Fibroblast of villous mesenchyme (primary cell): ENCODE measurements at places on chromosomes 13 and 19. TPM values are rescaled to one million over a fixed set of nuclear protein-coding genes. Genes with fewer than 3 reads are reported as not detected.

- no peak for DNase-seq
These were observed 3.3 kb downstream of the KHSRP start for GRCh38 chr19:6421075-6422014.

The FBXO17 gene
- 19.9 and 29.0 TPM in 2 replicates for total RNA-seq

The CNFN gene
- 0.32 TPM in 1 of 2 replicates, not detected in the other for total RNA-seq

DNA sequence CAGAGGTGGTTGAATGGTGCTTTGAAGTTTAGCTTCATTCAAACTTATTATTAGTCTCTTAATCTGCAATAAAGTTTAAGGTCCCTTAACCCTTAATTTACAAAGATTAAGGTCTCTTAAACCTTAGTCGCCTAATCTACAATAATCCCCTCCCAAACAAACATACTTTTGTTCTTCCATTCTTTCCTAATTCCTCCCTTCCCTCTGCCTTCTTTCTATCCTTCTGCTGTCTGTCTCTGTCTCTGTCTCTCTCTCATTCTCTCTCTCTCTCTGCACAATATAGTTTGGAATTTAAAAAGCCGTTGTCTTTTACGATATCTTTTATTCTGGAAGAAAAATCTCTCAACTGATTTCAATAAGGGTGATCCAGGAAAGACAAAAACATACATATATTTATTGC lies 1096.8 kb upstream of the ATXN8OS start:
- no peak for DNase-seq

The WDR88 gene
- total RNA-seq = not detected in 2 replicates

DNA sequence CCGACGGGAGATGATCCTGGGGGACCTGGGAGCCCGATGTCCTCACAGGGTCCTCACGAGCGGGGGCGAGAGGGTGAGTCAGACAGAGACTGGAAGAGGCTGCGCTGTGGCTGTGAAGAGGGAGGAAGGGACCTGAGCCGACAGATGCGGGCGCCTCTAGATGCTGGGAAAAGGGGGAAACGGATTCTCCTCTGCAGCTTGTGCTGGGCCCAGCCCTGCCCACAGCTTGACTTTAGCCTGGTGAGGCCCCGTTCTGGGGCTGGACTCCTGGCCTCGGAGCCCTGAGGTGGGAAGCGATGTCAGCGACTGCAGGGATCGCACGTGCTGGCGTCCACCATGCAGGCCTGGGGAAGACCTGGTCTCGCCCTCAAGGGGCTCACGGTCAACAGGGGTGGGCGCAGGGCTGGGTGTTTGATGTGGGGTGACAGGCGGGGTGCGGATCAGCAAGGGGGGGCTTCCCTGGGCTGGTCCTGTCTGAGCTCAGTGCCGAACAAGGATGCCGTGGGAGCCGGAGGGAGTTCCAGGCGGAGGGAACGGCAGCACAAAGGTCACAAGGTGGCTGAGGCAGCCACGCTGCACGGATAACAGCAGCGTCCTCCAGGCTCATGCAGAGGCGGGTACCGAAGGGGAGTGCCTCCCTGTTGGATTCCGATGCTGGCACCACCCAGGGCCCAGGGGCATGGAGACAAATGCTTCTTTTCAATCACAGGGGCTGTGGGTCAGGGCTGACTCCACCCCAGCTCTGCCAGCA lies 31.8 kb downstream of the PIP5K1C start:
- DNase-seq = peak; percentile 57

DNA sequence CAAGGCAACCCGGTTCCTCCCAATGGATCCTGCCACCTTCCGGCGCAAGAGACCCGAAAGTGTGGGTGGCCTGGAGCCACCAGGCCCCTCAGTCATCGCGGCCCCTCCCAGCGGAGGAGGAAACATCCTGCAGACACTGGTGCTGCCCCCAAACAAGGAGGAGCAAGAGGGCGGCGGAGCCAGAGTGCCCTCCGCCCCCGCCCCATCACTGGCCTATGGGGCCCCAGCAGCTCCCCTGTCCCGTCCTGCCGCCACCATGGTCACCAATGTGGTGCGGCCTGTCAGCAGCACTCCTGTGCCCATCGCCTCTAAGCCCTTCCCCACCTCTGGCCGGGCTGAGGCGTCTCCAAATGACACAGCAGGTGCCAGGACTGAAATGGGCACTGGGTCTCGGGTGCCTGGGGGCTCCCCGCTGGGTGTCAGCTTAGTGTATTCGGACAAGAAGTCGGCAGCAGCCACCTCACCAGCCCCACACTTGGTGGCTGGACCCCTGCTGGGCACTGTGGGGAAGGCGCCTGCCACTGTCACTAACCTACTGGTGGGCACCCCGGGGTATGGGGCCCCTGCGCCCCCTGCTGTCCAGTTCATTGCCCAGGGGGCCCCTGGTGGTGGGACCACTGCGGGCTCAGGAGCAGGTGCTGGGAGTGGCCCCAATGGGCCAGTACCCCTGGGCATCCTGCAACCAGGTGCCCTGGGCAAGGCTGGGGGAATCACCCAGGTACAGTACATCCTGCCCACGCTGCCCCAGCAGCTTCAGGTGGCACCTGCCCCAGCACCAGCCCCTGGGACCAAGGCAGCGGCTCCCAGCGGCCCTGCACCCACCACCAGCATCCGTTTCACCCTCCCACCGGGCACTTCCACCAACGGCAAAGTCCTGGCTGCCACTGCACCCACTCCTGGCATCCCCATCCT lies 11.2 kb upstream of the PRR19 start:
- no peak for DNase-seq

GRCh38 chr19:46542428-46543230 lies 47.0 kb upstream of the PNMA8B start:
- DNase-seq = peak; percentile 91

The ATP1A3 gene
- not detected in 2 replicates for total RNA-seq

The ATP4B gene
- total RNA-seq = not detected in 2 replicates

- no peak for DNase-seq
These were observed 294.0 kb upstream of the DACH1 start for GRCh38 chr13:72160977-72161376.

- no peak for DNase-seq
These were observed 3.3 kb downstream of the AMER2 start for GRCh38 chr13:25168790-25169189.

GRCh38 chr13:21413013-21413412 lies 46.1 kb downstream of the ZDHHC20 start:
- no peak for DNase-seq

GRCh38 chr19:49151267-49152118 lies 3.7 kb downstream of the HRC start:
- no peak for DNase-seq

DNA sequence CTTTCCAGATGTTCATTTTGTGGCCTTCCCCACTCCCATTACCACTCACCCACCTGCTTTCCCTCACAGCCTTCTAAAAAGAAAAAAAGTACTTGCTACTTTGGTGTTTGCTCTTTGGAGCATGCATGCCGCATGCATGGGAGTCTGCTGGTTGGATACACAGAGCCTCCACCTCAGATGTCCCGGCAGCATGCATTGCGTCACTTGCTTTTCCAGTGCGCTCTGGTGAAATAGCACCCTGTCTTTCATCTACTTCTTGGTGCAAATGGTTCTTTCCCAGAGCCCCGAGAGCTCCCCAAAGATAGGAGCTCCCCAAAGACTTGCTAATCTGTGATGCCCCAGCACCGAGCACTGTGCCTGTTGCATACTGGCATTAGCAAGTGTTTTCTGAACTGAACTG lies 333.2 kb upstream of the ZNF507 start:
- DNase-seq = no peak

GRCh38 chr19:35133826-35134225 lies 1.0 kb downstream of the LGI4 start:
- no peak for DNase-seq

- DNase-seq = no peak
These were observed 17.8 kb downstream of the ERCC5 start for GRCh38 chr13:102863590-102863989.

DNA sequence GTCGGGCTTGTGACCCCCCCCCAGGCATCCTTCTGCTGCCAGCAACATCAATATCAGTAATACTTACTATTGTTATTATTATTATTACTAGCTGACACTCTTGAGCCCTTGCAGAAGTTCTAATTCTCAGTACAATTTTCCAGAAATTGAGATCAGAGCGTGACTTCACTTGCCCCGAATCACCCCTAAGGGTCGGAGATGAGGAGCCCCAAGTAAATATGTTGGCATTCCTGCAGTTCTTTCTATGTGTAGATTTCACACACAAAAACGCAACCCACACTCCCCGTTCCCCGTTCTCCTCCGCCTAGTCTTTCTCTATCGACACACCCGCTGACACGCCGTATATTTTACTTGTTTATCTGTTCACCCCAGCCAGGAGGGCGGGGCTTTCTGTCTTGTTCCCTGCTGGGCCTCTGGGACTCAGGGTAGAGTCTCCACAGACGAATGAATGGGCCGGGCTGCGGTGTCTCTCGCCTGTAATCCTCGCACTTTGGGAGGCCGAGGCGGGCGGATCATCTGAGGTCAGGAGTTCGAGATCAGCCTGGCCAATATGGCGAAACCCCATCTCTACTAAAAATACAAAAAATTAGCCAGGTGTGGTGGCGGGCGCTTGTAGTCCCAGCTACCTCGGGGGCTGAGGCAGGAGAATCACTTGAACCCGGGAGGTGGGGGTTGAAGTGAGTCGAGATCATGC lies 14.7 kb downstream of the TLE5 start:
- peak; percentile 93 for DNase-seq

GRCh38 chr13:112903606-112904195 lies 65.3 kb upstream of the MCF2L start:
- no peak for DNase-seq

DNA sequence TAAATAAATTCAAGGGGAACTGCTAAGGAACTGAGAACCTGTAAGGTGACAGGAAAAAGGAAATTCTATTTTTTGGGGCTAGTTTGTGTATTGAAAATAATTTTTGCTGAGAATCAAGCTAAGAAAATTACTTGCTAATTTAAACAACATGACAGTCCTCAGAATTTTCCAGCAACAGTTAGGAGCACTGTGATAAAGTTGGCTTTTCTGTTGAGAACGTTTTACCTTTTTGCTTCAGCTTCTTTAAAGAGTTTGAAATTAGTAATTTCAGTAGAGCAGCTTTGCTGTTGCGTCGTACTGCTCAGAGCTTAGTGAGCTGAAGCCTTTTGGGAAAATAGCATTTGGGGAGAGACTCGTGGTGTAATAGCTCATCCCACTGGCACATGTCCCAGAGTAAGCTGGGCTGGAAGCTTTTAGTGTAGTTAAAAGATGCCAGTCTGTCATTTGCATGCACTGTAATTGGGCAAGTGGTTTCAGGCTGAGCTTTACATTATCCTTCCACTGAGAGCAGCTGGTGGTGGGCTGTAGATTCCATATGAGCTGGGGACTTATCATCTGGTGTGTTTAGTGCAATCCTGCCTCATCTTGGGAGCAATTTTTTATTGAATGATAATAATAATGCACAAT lies 69.8 kb downstream of the LRCH1 start:
- peak; percentile 92 for DNase-seq

The ZNF235 gene
- total RNA-seq = 4.8 and 8.2 TPM in 2 replicates

The ADGRE3 gene
- total RNA-seq = not detected in 2 replicates

- no peak for DNase-seq
These were observed 1017.4 kb downstream of the EFNB2 start for GRCh38 chr13:105518086-105518485.

DNA sequence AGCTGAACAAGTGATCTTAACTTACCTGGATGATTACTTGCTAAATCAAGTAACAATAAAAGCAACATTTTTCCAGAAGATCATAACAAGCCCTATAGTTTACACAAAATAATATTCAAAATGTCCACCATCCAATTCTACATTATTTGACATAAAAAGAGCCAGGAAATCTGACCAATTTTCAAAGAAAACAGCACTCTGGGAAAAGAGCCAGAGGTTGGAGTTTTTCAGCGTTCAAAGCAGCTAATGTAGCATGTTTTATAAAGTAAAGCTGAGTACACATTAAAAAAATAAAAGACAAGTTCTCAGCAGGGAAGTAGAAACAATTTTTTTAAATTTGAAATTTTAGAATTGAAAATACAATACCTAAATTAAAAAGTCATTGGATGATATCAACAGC lies 62.6 kb downstream of the UFM1 start:
- no peak for DNase-seq

- peak; percentile 44 for DNase-seq
These were observed 15.5 kb upstream of the ZNF888 start for GRCh38 chr19:52938761-52939160.

DNA sequence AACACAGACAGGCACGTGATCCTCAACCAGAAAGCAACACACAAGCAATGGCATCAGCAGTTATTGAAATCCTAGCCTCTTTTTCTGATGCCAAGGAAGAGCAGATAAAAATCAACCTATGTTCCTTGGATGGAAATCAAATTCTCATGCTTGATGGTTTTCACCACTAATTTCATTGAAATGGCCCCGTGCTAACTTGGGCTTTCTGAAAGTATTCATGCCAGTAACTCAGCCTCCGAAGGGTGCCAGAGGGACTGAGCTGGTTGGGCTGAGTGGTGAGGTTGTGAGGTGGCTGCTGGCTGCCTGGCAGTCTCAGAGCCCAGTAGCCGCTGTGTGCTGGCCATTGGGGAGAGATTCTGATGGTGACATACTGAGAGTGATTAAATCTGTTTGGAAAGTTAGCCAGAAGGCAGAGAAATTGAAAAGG lies 309.3 kb downstream of the DCT start:
- no peak for DNase-seq

The IGFLR1 gene
- total RNA-seq = 0.43 and 0.64 TPM in 2 replicates

The ZNF625 gene
- 10.3 and 14.7 TPM in 2 replicates for total RNA-seq

The NAPSA gene
- under 0.01 and 0.32 TPM in 2 replicates for total RNA-seq
